RPMI7951 (cell line): ENCODE measurements at places on chromosomes 12 and 14.

GRCh38 chr14:75417674-75418073 lies 10.1 kb upstream of the JDP2 start:
- DNase-seq = peak; percentile 24

- DNase-seq = no peak
Observed at GRCh38 chr14:68192935-68193334, 373.4 kb downstream of the RAD51B start.

DNA sequence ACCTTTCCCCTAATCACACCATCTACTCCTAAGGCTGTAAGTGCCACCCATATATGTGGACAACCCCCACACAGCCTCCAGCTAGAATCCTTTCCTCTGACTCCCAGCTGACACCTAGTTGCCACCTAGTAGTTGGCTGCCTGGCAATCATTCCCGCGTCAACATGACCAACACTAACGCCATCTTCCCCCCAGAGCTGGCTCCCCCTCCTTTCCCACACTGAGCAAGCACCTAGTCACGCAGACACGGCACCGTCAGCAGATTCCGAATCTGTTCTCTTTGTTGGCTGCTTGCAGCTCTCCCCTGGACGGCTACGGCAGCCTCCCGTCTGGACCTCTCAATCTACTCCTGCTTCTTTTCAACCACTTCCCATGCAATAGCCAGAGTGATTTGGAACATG lies 27.7 kb downstream of the UBR7 start:
- peak; percentile 67 for DNase-seq

DNA sequence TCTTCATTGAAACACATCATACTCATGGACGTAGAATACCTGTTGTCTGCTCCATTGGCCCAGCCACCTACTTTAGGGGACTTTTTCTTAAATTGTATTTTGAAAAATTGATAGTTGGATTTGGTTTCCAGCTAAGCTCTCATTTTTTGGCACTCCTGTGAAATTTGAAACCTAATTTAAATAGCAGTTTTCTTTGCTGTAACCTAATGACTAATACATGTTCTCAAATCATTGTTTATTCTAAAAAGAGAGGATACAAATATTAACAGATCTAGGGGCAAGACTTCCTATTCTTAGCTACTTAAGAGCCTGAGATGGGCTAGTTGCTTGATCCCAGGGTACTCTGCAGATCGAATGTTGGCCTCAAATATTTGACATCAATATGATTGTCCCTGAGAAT lies 78.9 kb downstream of the PLEKHA5 start:
- no peak for DNase-seq

- DNase-seq = no peak
Observed at GRCh38 chr12:1932264-1932777, 13.9 kb upstream of the CACNA2D4 start.

DNA sequence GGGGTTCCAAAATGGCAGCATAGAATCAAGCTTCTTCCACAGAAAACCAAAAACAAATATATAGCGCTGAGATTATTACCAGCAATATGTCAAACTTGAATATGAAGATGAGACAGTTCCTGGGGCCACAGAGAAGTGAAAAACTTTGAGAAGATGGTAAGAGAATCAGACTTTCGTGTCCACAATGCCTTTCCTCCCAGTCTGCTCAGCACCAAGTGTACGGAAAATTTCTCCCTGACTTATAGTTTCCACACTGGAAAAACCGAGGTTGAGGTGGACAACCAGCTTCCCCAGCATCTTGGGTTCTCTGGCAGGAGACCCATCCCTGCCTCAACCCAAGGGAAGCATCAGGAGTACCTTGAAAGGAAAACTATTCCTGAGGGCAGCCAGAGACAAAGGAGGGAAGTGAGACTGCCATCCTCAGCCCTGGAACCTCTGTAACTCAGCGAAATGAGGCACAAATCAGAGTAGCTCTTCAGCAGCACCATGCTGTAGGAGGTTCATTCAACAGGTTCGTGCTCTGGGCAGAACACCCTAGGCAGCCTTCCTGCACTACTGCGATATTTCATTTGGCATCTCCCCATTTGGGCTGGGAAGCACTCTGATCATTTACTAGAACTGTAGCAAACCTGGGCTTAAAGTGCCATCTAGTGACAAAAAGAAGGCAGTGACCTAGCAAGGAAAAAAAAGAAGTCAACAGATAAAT lies 52.4 kb upstream of the CAPRIN2 start:
- DNase-seq = peak; percentile 71
